Stomach (tissue), 19 donors: ENCODE measurements at places on chromosomes 4 and X. TPM values are rescaled to one million over a fixed set of nuclear protein-coding genes. Genes with fewer than 3 reads are reported as not detected.

Gene TBC1D25
- total RNA-seq, result 4.6 TPM

Gene MAGEC2
- total RNA-seq, result not detected

Gene MAGED4
- total RNA-seq, result 12.5 TPM

Gene GPM6B
- 67.9 TPM for total RNA-seq

Gene USP17L13
- total RNA-seq, result not detected

Gene NPNT
- total RNA-seq, result 12.1 TPM

Gene MSX1
- total RNA-seq, result not detected

Gene TEX13B
- not detected for total RNA-seq
